ENCODE measurements at places on chromosomes 5 and 9.

GRCh38 chr9:14722391-14723035 is at the start of gene CER1:
Gene CER1 (minus strand): TSS chr9:14722733. CDS start chr9:14722672, 61 bp downstream.
- DNase-seq: no peak

- DNase-seq: peak; percentile 66
Observed at GRCh38 chr5:31638748-31639418, at the start of gene PDZD2. Gene PDZD2 (plus strand): TSS chr5:31639131.

DNA sequence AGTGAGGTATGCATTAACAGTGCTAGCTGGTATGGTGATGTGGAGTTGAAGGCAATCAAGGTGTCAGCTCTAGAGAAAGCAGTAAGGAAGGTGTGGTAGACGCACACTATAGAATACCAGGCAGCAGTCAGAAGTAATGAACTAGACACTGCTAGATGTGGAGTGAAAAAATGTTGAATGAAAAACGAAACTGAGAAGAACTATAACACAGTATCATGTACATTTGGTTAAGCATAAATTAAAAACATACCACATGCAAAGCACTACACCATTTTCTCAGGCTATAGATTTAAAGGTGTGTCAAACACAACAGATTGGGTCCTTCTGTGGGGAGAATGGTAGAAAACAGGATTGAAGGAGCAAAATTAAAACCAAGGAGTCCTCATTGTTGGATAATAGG is 15.4 kb downstream of the ZNF622 start:
- no peak for DNase-seq

DNA sequence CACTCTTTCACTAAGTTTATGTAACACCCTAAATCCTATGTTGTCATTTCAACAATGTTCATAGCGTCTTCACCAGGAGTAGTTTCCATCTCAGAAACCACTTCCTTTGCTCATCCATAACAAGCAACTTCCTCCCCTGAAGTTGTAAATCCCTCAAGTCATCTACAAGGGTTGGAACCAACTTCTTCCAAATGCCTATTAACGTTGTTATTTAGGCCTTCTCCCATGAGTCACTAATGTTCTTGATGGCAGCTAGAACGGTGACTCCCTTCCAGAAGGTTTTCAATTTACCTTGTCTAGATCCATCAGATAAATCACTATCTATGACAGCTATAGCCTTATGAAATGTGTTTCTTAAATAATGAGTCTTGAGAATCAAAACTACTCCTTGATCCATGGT is 73.3 kb upstream of the TARS1 start:
- no peak for DNase-seq

- no peak for DNase-seq
Observed at GRCh38 chr5:150448952-150449516, 505 bp downstream of the RPS14 start.

DNA sequence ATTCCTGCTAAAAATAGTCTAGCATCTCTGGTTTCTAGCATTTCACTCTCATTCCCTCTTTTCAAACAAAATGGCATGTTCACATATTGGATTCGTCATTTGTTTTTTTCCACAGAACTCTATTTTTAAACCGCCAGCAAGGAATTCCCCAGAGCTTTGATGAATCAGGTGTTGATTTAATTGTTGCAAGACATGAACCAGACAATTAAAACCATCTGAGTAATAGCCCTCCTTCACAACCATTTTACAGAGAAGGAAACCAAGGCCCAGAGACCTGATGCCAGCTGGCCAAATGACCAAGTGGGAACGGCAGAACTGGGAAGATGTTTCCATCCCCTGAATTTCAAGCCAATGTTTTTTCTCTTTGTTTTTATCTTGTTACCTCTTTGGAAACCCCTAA is 167.0 kb downstream of the CAAP1 start:
- DNase-seq: no peak

DNA sequence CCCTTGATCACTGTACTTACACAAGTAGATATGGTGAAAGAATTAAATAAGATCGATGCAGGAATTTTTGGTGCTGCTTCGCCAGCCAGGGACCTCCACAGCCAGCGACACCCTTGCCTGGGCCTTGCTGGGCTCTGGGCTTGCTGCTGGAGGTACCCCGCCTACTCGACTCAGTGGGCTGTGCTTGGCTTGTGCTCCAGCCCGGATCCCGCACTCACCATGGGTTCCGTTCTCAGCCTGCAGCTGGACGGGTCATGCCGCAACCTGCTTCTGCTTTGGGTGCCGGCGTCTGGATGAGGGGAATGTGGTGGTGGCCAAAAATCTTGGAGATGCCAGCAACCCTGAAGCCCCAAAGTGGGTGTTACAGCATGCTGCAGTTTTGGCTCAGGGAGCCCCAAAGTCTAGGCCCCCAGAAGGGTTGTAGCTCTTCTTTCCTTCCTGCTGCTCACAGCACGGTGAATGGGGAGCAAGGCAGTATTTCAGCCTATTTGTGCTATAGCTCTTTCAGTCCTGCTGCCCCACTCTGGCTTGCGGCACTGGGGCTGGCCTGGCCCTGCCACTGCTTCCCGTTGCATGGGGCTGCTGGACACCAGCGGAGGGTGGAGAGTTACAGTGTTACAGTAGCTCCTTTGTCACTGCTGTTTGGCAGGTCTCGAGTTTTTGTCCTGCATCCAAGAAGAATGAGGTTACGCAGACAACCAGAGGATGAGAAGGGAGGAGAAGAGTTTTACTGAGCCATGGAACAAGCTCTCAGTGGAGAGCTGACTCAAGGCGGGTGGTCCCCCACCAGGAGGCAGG is 48.0 kb downstream of the TARS1 start:
- no peak for DNase-seq

DNA sequence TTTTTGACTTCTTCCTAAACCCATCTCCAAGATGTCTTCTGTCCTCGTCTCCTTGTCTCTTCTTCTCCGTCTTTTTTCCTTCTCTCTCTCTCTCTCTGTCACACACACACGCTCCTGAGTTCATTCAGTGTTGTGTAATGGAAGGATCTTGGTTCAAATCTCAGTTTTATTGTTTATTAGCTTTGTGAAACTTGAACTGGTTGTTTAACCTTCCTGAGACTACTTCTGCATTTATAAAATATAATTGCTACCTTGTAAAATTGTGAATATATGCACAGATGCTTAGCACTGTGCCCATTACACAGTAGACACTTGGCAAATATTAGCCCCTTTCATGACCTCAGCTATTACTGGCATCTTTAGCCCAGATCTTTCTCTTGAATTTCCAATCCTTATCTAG is 2.4 kb upstream of the NADK2 start:
- DNase-seq: no peak

DNA sequence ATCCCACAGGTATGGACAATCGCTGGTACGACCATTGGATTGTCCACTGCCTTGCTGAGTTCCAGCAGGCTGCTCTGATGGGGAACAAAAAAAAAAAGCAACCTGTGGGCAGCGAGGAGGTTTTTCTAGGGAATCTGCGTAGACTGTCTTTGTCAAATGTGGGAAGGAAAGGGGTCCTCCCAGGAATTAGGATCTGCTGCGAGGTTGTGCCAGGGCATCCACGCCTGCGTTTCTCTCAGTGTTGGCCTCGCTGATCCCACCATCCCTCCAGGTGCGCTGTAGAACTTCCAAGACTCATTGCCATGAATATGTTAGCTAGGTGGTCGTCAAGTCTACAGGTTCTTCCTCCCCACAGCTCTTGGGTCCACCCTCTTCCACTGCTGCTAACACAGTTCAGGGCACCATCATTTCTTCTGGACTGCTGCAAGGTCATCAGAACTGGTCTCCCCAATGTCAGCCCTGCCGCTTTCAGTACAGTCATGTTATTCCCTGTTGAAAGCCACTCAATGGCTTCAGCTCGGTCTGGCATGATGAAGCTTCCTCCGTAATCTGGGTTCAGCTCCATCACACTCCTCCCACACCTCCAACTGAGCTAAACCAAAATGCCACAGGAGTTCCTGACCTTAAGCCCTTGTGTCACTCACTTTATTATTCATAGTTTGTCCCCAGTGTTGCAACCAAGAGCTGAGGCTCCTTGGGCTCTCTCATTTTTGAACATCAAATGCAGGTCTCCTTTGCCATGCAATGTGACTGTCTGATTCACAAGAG is 79.5 kb upstream of the DMRT1 start:
- DNase-seq: no peak

DNA sequence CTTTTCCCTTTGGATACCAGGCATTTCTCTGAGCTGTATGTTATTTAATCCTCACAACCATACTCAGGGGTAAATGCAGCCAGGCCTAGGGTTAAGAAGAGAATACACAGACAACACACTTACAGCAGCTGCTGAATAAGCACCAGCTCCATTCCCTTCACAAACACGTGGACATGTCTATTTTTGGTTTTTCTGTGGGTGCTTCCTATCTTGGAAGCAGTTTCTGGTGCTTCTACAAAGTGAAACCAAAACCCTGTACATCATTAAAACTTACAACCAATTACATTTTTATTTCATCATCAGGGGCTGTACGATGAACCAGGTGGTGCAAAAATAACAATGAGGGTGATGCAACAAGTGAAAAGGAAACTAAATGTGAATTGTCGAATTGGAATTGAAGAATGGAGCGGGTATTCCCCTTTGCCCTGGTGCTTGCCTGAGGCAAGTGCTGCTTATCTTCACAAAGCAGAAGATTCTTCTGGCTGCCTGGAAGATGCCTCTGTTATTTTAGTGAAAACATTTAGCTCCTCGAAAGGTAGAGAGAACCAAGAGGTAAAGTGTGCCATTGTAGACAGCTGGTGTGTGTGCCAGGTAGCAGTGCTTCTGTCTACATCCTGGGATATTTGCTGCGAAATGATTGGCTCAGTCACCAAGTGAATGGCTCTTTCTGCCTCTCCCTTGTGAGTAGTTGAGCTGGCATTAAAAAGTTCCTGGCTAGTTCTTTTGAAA is 18.6 kb upstream of the IFNB1 start:
- peak; percentile 39 for DNase-seq

GRCh38 chr5:149110406-149110805 is 30.9 kb upstream of the ABLIM3 start:
- no peak for DNase-seq

DNA sequence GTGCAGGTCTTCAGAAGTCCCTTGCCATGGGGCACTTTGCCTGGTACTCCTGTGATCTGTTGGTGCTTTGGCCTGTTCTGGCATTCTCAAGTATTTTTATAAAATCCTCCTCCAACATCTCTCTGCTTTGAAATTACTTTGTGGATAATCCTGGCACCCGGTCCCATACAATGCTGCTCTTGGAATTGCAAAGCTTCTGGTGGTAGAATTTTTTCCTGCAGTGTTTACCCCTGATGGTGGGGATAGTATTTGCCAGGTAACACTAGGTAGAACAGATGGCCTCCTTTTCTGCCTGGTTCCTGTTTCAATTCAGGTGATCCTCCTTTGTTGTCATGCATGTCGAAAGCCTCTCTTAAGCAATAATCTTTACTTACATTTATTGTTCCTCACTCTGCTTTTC is 109.8 kb upstream of the ATP10B start:
- DNase-seq: no peak

GRCh38 chr9:3906437-3907213 is 380.8 kb upstream of the RFX3 start:
- DNase-seq: no peak

- no peak for DNase-seq
Observed at GRCh38 chr5:171898386-171898785, 108.1 kb downstream of the FBXW11 start.

DNA sequence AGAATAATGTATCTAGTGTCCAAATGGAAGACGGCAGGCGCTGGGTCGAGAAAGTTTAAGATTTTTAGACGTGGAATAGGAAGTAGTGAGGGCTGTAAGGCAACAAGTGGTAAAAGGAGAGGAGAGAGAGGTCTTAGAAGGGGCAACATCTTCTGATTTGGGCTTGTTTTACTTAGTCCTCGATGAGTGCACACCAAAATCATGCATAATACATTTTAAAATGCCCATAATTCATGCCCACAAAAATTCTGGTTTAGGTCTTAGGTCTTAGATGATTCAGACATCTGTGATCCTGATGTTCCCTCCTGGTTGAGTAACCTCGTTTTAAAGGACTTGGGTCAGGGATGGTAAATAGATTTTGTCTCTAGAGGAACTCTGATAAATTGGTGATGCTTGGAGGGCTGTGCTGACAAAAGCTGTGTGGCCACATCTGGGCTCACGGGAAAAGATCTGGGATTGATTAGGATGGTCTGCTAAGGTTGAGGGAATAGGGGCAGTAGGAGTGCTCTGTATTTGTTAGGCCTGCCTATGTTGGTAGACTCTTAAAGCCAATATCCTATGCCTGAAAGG is 476.3 kb downstream of the CCDC171 start:
- DNase-seq: no peak

GRCh38 chr9:71690689-71691435 is 77.5 kb downstream of the CEMIP2 start:
- DNase-seq: no peak

DNA sequence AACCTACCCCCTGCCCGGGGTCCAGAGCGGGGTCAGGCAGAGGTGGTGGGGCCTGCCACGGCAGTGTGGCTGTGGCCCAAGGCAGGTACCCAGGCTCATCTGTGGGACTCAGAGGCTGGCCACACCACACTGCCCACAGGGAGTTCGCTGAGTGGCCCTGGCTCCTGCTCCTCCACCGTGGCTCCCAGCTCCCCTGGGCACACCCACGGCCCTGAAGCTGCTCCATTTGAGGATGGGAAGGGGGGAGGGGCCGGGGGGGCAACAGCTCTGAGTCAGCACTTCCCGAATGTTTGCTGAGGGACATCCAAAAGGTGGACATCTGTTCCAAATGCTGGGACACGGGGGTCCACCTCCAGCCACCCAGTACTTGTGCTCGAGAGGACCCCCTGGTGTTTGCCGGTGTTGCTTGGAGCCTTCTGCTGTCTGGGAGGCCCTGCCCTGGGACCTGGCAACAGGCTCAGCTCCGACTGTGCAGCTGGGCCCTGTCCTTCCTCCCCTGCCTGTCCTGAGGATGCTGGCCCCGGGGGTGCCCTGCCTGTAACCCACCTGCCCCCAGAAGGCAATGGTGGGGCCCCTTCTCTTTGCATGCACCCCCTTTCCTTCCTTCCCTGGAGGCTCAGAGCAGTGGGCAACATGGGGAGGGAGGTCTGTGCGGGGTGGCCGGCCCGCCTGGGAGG is 2.5 kb upstream of the NRARP start:
- DNase-seq: no peak

DNA sequence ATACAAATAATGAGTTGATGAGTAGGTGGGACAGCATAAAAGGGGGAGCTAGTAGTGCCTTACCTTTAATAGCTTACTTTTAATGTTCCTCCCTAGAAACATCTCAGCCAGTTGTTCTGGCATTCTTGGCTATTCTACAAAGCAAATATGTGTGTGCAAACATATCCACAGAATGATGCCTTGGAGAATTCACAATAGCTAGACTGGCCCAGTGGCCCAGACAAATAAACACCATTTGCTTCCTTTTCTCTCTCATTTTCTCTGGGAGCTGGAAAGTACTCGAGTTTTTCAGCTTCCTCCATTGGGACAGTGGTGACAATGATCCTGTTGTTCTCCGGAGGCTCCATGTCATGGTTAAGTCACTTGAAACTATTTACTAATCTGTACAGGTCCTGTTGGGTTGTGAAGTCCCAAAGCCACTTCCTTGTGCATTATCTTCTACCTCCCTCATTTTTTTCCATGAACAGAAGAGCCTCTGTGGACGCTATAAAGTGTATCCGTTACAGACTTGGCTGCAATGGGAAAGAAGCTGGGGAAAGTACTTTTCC is 122.9 kb downstream of the DMAC1 start:
- DNase-seq: no peak

DNA sequence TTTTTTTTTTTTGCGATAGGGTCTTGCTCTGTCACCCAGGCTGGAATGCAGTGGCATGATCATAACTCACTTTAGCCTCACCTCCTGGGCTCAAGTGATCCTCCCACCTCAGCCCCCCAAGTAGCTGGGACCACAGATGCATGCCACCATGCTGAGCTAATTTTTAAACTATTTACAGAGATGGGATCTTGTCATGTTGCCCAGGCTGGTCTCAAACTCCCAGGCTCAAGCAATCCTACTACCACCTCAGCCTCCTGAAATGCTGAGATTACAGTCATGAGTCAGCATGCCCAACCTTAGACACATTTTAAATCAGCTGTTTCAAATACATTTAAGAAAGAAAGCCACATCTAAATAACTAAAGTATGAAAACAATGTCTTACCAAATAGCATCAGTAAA is 439.0 kb downstream of the EBF1 start:
- no peak for DNase-seq
